ENCODE measurements at places on chromosomes 1 and 21.

DNA sequence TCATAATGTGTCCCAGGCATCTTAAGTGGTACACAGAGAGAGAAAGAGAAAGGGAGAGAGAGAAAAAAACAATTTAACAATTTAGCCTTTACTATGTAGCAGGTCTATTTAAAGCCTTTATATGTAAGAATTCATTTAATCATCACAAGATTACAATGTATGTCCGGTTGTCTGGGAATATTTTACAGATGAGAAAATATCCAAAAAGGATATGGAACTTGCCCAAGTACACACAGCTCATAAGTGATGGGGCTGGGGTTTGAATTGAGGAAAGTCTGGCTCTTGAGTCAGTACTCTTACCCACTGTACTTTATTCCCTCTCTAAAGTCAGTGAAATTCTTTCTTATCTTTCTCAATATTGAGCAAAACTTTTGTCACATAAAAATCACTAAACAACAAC is 104.6 kb downstream of the LYPLAL1 start:
- DNase-seq, result no peak

DNA sequence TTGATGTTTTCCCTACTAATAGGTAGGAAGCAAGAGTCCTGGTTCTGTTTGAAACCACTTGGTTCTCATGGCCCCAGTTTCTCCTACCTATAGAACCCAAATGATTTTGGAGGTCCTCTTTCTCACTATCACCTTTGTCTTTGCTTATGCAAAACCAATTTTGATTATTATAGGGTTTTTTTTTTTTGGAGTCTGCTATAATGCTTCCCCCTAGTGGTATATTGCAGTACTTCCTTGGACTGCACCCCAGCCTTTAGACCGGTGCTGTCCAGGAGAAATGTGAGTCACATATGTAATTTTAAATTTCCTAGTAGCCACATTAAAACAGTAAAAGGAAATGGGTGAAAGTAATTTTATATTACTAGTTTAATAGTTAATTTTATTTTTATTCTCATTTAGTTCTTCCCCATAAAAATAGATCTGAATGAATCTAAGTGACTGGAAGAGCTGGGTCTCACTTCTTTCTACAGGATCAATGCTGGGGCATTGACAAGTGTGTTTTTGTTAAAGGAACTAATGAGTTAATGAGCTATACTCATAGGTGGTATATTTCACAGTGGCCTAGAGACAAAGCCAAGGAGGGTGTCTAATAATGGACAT is 10.6 kb downstream of the FCMR start:
- no peak for DNase-seq

DNA sequence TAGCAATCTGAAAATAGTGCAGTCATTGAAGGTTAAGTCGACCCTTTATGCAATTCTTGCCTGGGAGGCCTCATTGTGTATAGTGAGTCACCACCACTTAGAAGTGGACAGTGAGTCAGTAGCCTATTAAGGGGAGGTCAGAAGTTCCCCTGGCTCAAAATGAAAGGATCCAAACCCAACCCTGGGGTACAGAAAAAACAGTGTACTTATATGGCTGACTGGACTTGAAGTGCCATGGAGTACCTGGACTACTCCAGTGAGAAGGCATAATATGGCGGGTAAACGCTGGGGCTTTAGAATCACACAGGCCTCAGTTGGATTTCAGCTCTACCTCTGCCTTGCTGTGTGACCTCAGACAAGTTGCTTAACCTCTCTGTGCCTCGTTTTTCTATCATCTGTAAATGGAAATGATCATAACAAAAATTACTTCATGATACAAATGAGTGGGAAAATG is 2.2 kb upstream of the BCL9 start:
- DNase-seq, result no peak

DNA sequence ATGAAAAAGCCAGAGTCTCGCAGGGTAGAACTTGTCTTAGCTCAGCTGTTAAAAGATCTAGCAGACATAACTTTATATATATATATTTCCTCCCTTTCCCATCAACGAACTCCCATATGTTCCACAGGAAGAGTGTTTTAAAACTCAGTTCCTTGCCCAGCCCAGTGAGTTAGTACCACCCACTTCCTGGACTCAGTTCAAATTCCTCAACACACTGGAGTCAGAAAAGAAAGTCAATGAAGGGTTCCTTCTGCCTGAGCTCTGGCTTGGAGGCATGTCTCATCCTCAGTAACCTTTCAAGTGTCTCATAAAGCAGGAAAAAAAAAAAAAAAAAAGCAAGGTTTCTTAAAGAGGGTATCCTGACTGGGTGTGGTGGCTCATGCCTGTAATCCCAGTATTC is 15.6 kb downstream of the TPM3 start:
- DNase-seq, result no peak

- DNase-seq, result no peak
Measured at GRCh38 chr1:53508991-53509666, 49.9 kb downstream of the DMRTB1 start.

DNA sequence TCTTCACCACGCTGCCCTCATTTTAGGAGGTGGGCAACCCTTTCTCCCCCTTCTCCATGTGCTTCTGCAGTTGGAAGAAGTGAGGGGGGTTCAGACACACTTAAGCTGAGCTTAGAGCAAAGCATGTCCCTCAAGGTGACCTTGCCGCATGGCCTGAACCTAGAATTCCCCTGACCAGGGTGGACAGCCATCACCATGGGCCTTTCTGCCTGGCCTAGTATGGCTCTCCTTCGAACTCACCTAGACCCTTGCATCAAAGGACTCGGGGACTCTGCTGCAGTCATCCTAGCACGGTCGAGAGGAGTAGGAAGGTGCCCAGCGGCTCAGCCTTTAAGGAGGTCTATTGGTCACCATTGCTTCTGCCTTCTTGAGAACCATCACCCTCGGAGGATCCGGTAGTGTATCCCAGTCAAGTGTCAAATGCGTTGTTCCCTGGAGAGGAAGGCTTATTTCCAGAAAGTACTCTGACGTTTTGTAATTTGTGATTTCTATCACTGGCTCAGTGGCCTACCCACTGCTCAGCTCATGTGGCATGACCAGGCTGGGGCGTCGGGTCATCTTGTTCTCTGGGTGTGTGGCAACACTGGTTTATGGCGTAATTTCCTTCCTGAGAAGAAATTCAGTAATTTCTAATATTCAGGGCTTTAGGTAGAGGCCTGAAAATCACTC is at the start of gene KCNE1:
TSS of gene KCNE1 (minus strand) at position 424 of the 669 bp plus-strand sequence. CDS start 62,576 bp downstream, outside the sequence.
- DNase-seq, result no peak

- DNase-seq, result no peak
Measured at GRCh38 chr1:103107741-103108375, 464 bp downstream of the COL11A1 start.

DNA sequence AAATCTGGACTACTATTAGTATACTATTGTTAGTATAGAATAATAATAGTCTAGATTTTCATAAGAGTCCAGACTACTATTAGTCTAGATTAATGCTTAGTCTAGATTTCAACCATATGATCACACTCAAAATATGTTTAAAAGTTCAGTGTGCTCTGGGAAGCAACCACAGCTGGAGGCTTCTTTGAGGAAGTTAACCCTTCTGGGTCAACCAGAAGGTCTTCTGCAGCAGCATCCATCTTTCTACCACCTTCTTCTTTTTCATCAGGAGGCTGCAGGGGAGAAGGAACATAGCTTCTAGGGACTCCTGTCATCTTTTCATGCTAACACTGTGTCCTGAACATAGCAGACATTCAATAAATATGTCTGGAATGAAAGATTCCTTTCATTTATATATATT is 51.2 kb upstream of the DNAJC6 start:
- no peak for DNase-seq

DNA sequence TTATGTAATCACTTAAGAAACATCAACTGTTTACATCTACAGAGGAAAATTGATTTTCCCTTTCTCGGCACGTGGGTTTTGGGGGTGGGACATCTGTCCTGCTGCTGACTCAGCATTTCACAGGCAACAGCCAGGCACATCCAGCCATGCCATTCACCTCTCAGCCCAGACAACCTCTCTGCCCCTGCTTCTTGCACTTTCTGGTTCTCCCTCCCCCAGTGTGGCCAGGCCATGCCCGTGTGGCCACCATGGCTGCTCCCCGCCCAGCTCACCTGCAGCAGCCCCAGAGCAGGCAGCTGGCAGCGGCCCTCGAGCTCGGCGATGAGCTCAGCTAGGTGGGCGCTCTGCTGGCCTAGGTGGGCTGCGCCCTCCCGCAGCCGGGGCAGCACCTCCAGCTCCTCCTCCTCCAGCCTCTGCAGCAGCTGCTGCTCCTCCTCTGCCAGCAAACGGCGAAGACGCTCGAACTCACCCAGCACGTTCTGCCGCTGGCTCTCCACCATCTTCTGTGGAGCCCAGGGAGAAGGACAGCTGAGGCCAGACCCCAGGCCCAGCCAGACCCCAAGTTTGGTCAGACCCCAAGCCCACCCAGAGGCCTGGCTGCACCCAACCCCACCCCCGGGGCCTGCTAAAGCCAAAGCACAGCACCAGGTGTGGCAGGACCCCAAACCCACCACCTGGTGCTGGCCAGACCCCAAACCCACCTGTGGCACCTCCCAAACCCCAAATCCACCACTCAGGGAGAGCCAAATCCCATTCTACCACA is 5.8 kb downstream of the TRIM11 start:
- DNase-seq, result no peak

- no peak for DNase-seq
Measured at GRCh38 chr1:91744953-91745639, 140.9 kb downstream of the TGFBR3 start.

GRCh38 chr1:225750420-225750819 is 27.2 kb upstream of the SRP9 start:
- no peak for DNase-seq

DNA sequence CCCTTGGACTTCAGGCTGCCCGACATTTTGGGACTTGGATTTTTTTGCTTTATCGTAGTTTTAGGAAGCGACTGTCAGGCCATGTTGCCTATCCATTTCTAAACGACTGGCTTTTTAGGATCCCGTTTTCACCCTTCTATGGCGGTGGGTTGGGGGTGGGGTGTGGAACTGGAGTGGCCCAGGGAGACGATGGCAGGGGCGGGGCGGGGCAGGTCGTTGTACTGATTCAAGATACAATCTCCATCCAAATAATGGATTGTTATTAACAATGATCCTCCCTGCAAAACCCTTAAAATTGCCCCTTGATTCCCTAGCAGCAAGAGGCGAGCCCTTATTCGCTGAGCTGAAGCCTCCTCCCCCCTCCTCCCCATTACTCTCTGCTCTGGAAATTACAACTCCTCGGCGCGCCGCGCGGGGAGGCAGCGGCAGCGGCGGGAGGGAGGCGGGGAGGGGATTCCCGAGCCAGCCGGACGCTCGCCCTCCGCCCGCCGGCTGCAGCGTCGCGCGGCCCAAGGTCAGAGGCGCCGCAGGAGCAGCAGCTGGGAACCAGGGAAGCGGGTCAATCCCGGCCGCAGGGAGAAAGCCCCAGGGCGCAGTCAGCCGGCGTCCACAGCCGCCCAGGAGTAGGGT is at the start of gene TRIM67:
TSS of gene TRIM67 (plus strand) at position 392 of the 630 bp plus-strand sequence. CDS start 912 bp downstream, outside the sequence.
- DNase-seq, result no peak

- DNase-seq, result no peak
Measured at GRCh38 chr21:44317871-44318270, 18.0 kb downstream of the PFKL start.
